ENCODE measurements at places on chromosomes 16 and 17.

DNA sequence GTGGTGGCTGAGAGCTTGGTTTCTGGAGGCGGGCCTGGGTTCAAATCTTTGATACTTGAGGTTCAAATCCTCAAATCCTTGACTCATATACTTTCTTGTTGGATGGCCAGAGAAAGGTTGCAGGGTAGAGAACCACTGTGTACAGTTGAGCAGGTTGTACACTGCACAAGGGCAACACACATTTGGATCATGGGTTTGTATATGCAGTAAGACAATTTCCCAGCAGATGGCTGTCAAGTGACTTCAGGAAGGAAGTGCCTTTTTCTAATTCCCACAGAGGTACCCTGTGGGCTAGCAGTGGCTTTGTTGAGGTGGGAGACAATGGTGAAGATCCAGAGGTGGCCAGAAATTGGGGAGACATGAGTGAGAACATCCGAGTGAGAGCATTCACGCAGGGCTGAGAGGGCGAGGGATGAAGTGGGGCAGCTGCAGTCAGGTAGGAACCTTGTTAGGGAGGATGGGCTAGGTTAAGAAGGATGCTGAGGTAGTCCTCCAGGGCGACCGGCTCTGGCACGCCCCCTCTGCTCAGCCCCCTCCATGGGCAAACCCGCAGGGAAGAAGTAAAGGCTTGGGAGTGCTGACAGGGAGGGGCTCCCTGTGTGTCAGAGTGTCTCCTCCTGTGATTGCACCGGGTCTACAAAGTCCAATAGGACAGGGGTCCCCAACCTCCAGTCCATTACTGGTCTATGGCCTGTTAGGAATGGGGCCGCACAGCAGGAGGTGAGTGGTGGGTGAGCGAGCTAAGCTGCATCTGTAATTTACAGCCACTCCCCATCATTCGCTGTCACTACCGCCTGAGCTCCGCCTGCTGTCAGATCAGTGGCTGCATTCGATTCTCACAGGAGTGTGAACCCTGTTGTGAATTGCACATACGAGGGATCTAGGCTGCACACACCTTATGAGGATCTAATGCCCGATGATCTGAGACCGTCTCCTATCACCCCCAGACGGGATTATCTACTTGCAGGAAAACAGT lies 2.7 kb downstream of the C16orf89 start:
- DNase-seq = no peak

GRCh38 chr16:81711657-81712319 lies 67.3 kb upstream of the PLCG2 start:
- no peak for DNase-seq

DNA sequence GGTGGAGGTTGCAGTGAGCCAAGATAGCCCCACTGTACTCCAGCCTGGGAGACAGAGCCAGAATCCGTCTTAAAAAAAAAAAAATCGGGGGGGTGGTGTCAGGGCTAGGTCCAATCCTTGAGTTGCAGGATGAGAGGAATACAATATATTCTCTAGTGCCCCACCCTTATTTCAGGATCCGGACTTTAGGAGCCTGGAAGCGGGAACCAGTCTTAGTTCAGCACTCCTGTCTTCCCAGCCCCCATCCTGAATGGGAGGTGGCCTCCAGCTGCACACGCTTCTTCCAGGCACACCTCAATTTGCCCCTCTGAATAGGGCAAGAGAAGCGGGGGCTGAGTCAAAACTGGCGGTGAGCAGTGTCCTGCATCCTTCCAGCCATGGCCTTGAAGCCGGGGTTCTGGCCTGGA lies 1.6 kb downstream of the FHOD1 start:
- no peak for DNase-seq

DNA sequence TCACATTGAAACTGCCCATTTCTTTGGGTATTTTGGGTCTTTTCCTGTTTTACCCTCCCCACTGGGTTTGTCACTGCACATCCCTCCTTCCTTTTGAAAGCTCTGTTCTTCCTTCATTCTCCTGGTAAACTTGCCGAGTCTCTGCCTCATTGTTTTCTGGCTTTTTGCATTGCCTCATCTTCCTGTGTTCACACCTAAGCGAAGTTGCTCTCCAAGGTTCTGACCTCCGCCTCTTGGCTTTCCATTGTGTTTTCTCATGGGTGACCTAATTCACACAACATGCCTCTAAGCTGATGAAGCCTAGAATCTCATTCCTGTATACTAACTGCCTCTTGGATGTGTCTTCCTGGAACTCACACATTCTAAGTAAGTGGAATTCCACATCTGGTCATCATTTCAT lies 1096.1 kb upstream of the EEF2KMT start:
- DNase-seq = no peak

GRCh38 chr17:38579083-38579480 lies 26.7 kb downstream of the SRCIN1 start:
- no peak for DNase-seq

GRCh38 chr16:73792199-73793020 lies 504.2 kb upstream of the PSMD7 start:
- DNase-seq = no peak

GRCh38 chr17:8436844-8437171 lies 1.1 kb downstream of the NDEL1 start:
- DNase-seq = no peak

Measured in naive thymus-derived CD8-positive, alpha-beta T cell (primary cell).